Fibroblast of gingiva (primary cell): ENCODE measurements at places on chromosomes 7 and 10.
A peak's percentile ranks its signal among the peaks of the same experiment; 100 is the strongest.

- no peak for DNase-seq
Observed at GRCh38 chr7:157278167-157278790, 58.5 kb upstream of the DNAJB6 start.

DNA sequence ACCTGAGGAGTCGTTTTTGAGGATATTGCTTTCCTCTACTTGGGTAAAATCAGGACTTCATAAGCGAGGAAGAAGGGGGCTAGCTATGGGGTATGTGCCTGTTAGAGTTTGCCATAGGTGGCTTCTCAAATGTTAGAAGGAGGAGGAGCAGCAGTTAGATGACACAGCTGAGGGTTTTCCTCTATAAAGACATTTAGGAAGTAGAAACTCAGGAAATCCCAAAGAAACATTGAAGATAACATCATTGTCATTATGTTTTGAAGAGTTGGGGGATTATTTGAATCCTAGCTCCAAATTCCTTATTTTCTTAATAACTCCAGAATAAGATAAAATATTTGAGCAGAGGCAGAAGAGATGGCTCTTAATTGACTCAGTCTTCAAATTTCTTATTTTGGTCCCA lies 58.9 kb upstream of the CC2D2B start:
- no peak for DNase-seq

DNA sequence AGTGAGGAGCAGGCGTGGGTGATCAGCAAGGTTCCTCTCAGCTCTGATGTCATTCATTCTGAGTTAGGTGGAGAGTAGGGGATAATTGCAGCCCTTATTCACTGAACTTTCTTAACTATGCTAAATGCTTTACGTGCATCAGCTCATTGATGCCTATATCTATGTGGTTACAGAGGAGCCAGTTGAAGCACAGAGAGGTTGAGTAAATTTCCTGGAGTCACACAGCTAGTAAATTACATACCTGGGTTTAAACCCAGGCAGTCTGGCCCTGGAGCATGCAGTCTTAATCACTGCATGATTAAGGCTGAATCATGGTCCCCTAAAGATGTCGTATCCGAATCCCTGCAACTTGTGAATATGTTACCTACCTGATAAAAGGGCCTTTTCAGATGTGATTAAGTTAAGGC lies 99.6 kb downstream of the GRK5 start:
- no peak for DNase-seq

GRCh38 chr10:129772468-129773358 lies 191.4 kb downstream of the EBF3 start:
- no peak for DNase-seq

DNA sequence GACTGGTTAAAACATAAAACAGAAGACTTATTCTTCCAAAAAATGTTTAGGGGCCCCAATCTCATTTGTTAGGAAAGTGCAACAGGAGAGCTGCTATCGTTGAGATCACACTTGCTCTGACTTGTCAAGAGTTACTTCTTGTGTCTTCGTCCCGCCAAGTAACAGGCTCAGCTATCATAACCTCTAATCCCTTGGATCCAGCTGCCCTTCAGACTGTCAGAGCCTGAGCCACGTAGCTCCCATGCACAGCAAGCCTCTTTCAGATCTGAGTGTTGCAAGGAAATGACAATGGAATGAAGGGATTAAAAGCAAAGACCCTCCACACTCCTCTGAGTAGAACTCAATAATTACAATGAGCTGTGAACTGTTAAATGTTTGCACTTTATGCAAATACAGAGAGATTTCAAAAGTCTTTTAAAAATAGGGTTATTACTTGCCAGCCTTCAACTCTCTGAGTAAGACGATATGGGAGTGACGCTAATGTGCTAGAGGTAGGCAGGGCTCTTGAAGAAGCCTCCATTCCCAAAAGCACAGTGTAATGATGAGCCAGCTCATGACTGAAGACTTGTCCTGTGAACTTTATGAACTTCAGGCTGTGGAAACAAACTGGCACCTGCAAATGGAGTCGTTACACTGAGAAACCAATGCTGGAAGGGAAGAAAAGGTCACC lies 28.4 kb upstream of the CDK13 start:
- no peak for DNase-seq

GRCh38 chr7:471866-472639 lies 47.6 kb downstream of the PDGFA start:
- peak; percentile 76 for DNase-seq

- DNase-seq = no peak
Observed at GRCh38 chr10:131202990-131203389, 108.5 kb downstream of the TCERG1L start.

GRCh38 chr7:135943134-135943879 lies 33.9 kb downstream of the MTPN start:
- DNase-seq = no peak

- DNase-seq = no peak
Observed at GRCh38 chr7:95334447-95334846, 10.1 kb upstream of the PON1 start.

DNA sequence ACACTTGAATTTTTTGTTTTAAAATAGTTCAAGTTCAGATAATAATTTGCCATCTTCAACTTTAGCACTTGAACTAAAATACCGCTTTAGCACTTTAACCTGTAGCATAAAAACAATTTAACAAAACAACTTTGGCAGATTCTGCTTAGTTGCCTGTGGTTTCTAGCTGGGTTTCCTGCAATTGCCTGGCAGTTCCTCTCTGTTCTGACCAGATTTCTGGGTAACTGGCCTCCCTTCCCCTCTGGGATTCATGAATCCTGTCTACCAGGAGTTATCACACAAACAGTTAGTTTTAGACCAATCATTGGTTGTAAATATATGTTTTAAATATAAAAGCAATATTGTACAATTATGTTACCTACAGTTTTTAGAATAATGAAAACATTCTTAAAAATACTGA lies 89.8 kb upstream of the HDAC9 start:
- DNase-seq = no peak

GRCh38 chr10:13908475-13908874 lies 321.7 kb downstream of the PRPF18 start:
- DNase-seq = no peak

DNA sequence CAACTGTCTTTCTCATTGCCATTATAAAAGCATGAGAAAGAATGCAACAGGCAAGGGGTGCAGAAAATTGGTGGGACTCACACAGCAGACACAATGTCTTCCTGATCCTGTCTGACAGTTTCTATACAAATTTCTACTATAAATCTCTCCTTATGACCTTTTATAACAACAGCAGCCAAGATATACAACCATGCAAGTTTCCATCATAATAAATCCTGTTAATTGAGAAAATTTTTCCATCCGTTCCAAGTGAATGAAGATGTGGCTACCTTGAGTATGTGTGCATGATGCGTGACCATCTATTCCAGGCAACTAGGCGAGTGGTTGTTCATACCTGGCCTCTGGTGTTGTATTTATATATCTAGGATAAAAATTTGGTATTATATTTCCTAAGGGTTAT lies 216.7 kb downstream of the BBS9 start:
- no peak for DNase-seq

GRCh38 chr10:103564776-103565520 lies 71.4 kb downstream of the NEURL1 start:
- no peak for DNase-seq

- DNase-seq = no peak
Observed at GRCh38 chr10:27746397-27747095, 927 bp upstream of the MKX start.

DNA sequence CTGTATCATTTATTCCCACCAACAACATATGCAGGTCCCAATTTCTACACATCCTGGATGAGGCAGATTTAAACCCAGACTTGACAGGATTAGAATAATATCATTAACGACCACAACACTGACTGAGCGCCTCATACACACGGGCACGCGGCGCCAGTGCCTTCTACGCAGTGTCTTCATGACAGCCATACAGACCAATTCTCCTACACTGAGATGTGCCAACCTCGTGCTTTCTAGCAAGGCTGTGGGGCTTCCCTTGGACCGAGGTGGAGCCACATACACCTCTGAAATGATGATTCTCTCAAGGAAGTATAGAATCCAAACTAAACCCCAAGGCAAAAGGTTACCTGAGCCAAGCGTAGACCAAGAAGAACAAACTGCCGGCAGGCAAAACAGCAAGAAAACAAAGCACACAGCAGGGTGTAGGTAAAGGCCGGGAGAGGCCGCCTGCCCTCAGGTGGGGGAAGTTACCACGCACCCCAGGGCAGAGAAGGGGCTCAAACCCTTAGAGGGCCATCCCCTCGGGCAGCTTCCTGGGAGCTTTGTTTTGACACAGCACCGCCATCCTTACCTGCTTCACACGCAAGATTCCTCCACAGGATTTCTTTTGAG lies 75.8 kb downstream of the DLG5 start:
- DNase-seq = no peak

DNA sequence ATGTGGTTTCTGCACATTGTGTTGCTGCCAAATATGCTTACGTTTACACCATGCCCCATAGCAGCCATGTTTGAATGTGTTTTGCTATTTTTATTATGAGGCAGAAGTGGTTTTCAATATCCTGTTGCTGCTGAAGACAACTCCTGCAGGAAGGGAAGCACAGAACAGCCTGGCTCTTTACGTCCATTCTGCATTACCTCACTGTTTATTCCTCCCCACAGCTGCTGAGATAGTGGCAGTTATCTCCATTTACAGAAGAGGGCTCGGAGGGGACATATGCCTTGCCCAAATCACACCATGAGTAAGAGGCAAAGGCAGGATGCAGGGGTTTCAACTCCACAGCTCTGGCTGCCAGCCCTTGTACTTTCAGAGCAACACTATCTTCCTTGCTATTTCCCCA lies 35.3 kb downstream of the PLPP4 start:
- no peak for DNase-seq

GRCh38 chr7:48428091-48428684 lies 256.9 kb downstream of the ABCA13 start:
- DNase-seq = no peak

DNA sequence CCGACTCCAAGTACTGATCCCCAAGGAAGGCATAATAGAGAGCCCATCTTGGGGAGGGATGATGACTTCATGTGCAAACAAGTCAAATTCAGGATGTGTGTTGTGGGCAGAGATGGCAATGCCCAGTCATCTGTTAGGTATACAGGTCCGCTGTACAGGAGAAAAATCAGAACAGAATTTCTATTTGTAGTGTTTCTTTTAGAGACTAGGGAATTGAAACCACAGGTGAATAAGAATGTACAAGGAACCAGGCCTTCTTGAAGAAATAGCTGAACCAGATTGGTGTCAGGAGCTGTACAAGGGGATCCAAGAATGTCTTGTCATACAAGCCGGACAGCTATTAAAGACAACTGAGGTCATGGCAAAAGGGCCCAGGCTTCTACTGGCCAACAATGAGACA lies 147.9 kb downstream of the PFKFB3 start:
- no peak for DNase-seq

DNA sequence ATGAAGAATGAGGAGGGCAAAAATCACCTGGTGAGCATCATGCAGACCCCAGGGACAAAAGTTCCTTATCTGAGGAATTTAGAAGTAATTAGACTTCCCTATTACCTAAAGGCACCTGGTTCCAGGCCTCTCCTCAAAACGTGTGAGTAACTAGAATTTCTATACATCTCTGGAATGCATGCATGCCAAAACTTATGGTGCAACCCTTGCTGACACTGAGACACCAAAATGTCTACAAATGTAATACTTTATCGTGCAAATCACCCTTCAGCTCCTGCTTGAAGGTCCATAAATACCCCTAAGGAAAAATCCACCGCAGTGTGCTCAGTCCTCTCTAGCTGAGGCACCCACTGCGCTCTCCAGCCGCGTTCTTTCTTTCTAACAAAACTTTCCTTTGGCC lies 84.2 kb downstream of the PAXIP1 start:
- no peak for DNase-seq

- DNase-seq = no peak
Observed at GRCh38 chr10:43068471-43069210, 8.2 kb upstream of the RET start.

DNA sequence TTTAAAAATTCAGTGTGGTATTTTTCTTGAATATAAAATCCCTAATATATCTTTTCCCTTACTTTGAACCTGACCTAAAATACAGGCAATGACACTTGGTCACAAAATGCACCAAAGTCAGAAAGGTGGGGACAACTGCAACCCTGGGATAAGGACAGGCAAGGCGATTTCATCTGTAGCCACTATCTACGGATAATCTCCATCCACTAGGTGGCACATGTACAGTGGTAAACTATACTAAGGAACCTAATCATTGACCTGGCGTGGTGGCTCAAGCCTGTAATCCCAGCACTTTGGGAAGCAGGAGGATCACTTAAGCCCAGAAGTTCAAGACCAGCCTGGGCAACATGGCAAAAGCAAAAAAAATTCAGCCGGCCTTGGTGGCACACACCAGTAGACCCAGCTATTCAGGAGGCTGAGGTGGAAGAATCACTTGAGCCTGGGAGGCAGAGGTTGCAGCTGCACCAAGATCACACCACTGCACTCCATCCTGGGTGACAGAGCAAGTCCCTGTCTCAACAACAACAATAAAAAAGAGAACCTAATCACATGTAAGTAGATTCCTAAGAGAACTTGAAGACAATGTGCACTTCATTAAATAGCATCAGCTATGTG lies 98.9 kb downstream of the KMT2C start:
- DNase-seq = peak; percentile 51

DNA sequence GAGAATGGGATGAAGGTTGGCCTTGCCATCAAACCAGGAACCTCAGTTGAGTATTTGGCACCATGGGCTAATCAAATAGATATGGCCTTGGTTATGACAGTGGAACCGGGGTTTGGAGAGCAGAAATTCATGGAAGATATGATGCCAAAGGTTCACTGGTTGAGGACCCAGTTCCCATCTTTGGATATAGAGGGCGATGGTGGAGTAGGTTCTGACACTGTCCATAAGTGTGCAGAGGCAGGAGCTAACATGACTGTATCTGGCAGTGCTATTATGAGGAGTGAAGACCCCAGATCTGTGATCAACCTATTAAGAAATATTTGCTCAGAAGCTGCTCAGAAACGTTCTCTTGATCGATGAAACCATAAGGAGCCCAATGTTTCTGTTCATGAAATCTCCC lies 637 bp downstream of the RPEL1 start:
- DNase-seq = no peak

GRCh38 chr10:71985542-71986250 lies 21.5 kb downstream of the CHST3 start:
- DNase-seq = peak; percentile 97

DNA sequence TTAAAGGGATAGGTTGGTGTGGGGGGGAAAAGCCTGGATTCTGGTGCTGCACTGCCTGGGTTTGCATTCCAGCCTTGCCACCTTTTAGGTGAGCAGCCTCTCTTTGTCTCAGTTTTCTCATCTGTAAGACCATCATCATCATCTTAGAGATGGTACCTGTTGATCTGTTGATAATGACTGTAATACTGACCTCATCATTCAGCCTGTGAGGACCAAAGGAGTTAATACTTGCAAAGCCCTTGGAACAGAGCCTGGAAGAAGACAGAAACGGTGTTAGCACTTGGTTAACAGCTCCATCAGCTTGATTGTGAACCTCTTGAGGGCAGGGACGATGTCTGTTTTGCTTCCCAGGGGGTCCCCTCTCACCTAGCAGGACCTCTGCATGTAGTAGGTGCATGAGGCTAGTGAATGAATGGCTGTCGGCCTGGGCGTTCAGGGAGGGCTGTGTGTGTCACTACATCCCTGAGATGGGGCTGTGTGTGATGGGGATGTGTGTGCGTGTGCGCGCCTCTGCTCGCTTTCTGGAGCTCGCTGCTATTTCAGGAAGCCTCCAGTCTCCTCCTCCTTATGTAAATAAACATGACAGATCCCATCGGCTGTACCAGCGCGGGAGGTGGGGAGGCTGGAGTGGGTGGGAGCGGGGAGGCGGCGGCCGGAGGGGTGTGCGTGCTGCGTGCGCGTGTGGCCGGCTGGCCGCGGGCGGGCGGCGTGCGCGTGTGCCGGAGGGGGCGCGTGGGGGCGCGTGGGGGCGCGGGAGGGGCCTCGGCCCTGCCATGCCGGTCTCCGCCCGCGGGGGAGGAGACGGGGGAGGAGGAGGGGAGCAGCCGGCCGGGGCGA lies 61.2 kb downstream of the NEURL1 start:
- peak; percentile 43 for DNase-seq
